Activated CD8-positive, alpha-beta memory T cell treated with anti-CD3 and anti-CD28 coated beads for 1 hour (primary cell): ENCODE measurements at places on chromosomes 5 and 9.

- DNase-seq: no peak
Measured at GRCh38 chr9:114300846-114301797, 21.8 kb upstream of the ORM1 start.

GRCh38 chr9:130003943-130004552 lies 38.9 kb downstream of the FNBP1 start:
- DNase-seq: no peak

DNA sequence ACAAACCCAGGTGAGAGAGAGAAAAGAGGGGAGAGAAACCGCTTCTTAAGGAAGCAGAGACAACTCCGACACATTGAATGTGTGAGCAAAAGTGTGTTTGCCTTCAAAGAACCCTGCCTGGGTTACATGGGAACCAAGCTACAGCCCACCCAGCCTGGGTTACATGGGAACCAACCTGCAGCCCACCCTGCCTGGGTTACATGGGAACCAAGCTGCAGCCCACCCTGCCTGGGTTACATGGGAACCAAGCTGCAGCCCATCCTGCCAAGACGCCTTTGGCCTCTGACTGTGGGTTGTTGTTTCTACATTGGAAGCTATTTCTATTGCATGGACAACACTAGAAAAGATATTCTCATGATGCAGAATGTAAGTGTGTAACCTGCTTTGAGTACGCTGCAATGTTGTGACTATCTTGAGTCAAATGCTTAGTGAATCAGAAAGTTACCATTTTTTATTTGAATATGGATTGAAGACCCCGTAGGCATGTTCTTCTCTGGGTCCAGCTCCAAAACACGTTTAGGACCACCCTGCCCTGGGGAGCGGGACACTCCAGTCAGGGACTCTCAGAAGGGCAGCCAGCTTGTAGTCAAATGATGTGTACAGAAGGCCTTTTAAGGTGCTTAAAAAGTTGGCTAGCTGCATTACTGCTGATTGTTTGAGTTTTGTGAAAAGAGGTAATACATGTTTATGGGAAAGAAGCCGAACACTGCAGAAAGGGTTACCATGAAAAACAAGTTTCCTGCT lies 39.1 kb upstream of the UNC5A start:
- DNase-seq: no peak

DNA sequence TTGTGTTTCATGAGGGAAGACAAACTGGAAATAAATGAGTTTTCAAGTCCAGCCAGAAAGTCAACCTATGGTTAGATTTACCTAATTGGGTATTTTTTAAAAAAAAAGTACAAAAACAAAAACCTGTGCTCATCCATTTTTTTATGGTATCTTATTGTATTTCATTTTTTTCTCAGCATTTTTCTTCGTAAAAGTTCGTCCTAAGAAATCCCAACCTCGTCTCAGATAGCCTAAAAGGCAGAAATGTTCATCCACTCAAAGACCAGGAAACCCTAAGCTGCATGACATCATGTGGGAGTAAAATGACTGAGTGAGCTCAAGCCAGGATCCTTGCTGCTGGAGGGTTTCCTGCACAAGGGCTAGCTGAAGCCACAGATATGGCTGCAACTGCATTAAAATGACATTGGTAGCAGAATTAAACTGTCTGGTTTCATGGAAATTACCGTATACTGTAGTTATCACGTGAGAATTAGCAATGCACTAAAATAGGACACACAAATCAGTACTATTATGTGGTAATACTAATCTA lies 70.4 kb downstream of the NFIB start:
- DNase-seq: no peak

DNA sequence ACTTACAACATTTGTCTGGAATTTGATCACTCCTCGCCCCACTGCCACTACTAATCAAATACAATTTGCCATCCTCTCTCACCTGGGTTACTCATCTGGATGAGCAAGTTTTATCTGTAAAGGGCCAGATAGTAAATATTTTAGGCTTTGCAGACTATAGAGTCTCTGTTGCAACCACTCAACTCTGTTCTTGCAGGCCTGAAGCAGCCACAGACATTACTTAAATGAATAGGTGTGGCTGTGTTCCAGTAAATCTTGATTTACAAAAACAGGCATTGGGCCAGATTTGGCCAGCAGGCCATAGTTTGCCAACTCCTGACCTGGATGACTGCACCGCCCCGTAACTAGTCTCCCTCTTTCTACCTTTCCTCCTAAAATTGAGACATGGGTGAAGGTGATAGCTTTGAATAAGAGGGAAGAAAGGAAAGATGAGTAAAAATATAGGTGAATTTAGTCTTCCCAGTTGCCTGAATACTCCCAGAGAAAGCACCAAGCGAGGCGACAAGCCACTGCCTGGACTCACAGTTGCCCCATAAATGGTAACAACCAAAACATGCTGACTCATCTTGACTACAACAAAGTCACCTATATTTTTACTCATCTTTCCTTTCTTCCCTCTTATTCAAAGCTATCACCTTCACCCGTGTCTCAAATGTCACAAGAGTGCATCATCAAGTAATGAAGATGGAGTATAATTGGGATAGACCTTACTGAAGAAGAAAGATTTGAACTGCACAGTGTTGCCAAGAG lies 32.5 kb upstream of the SCAMP1 start:
- DNase-seq: no peak

- DNase-seq: no peak
Measured at GRCh38 chr5:58071566-58071965, 388.3 kb downstream of the PLK2 start.

- DNase-seq: no peak
Measured at GRCh38 chr5:159190170-159190569, 19.2 kb downstream of the RNF145 start.

GRCh38 chr9:129384491-129385210 lies 206.6 kb upstream of the IER5L start:
- DNase-seq: no peak

GRCh38 chr9:131697097-131697496 lies 42.8 kb downstream of the RAPGEF1 start:
- DNase-seq: no peak

- no peak for DNase-seq
Measured at GRCh38 chr9:36987409-36987808, 46.7 kb downstream of the PAX5 start.

- DNase-seq: no peak
Measured at GRCh38 chr5:104421431-104421830, 858.8 kb upstream of the NUDT12 start.

GRCh38 chr9:76336027-76336426 lies 58.2 kb downstream of the RFK start:
- DNase-seq: no peak
